Right atrium auricular region (tissue), 2 donors: ENCODE measurements at places on chromosomes 13 and 19. TPM values are rescaled to one million over a fixed set of nuclear protein-coding genes. Genes with fewer than 3 reads are reported as not detected.

DNA sequence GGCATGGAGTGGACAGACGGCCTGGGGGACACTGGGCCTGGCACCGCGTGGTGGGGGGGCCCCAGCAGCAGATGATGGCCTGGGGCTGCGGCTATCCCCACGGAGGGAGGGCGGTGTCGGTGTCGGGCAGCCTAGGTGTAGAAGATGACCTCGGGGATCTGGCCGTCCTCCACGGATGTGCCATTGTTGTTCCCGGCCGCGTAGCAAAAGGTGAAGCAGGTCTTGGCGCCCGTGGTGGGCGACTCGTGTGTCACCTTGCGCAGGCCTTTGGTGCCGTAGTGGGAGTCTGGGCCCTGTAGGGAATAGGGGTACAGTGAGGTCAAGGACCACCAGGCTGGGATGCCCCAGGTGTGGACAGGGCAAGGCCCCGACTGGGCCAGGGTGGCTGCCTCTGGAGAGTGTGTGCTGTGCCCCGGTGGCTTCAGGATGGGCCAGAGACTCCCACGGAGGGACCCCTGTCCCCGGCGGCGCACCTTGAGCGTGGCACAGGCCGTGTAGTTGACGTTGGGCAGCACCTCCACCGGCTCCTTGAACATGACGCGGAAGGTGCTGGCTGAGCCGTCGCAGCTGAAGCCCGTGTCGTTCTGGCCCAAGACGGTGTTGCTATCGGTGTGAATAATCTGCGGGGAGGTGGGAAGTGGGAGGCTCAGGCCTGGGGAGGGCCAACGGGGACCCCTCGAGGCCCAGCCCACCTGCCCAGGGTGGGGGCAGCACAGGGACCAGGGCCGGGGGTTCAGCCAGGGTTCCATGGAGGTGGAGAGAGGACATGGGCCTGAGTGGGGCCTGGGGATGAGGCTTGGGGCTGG lies 29.0 kb downstream of the BTBD2 start:
- H3K4me1 ChIP-seq = no peaks in the 10 kb centered on the region
- peaks cover 72% of the 10 kb centered on the region for H3K36me3 ChIP-seq
- no peak for DNase-seq
- no peak overlapping the region for H3K27ac ChIP-seq

GRCh38 chr19:38784224-38784623 lies 4.8 kb upstream of the LGALS7B start:
- no peaks in the 10 kb centered on the region for H3K4me1 ChIP-seq
- no peak overlapping the region for H3K27ac ChIP-seq
- no peak overlapping the region for H3K4me3 ChIP-seq
- no peaks in the 10 kb centered on the region for H3K36me3 ChIP-seq
- no peak for DNase-seq

DNA sequence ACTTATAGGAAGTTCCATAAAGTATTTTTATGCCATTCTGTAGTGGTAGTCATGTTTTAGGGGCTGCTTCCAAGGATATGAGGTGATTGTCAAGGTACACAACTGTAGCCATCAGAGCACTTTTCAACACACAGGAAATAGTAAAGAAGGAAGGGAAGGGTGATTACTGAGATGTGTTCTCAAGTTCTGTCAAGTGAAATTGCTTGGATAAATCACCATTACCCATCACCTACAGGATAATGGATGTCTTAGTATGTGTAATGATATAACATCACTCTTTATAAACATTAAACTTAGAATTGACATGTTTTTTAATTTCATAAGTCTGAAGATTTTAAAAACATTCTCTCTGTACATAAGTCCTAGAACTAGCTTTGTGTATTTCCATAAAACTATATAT lies 487.9 kb downstream of the DCT start:
- no peaks in the 10 kb centered on the region for H3K4me1 ChIP-seq
- H3K36me3 ChIP-seq = no peaks in the 10 kb centered on the region
- H3K4me3 ChIP-seq = no peak overlapping the region
- H3K27me3 ChIP-seq = no peaks in the 10 kb centered on the region
- no peak for DNase-seq

Gene ENOX1
- 1.3 TPM for total RNA-seq
